ENCODE measurements at places on chromosomes 5 and 9.

GRCh38 chr9:1870915-1871314, 144.2 kb upstream of the SMARCA2 start:
- DNase-seq = no peak

- no peak for DNase-seq
These were observed 57.3 kb downstream of the DAPK1 start for GRCh38 chr9:87554976-87555375.

- DNase-seq = no peak
These were observed 93.0 kb upstream of the ANKRD55 start for GRCh38 chr5:56326116-56326515.

DNA sequence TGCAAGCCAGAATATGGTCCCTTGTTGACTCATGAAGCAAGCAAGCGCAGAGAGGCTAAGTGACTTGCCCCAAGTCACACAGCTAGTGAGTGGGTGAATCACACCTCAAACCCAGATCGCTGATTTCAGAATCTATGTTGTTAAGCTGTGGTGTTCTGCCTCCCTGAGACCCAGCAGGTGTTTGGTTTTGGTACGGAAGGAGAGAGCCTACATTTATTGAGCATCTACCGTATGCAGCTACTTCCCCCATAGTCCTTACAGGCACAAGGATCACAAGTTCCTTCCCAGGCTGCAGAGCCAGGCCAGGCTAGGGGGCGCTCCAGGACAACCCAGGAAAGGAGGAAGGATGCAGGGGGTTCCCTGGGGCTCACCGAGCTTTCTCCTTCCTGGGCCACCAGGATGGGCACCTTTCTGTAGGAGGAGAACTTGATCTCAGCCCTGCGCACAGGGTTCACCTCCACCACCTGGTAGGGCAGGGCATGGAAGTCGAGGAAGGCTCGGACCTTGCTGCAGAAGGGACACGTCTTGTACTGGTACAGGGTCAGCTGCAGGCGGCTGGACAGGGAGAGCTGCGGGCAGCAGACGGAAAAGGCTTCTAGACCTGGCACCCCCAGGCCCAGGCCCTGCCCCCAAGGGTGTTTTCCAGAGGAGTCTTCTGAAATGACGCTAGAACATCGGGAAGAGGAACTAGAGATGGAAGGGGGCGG, 2.5 kb downstream of the PTGES2 start:
- no peak for DNase-seq

DNA sequence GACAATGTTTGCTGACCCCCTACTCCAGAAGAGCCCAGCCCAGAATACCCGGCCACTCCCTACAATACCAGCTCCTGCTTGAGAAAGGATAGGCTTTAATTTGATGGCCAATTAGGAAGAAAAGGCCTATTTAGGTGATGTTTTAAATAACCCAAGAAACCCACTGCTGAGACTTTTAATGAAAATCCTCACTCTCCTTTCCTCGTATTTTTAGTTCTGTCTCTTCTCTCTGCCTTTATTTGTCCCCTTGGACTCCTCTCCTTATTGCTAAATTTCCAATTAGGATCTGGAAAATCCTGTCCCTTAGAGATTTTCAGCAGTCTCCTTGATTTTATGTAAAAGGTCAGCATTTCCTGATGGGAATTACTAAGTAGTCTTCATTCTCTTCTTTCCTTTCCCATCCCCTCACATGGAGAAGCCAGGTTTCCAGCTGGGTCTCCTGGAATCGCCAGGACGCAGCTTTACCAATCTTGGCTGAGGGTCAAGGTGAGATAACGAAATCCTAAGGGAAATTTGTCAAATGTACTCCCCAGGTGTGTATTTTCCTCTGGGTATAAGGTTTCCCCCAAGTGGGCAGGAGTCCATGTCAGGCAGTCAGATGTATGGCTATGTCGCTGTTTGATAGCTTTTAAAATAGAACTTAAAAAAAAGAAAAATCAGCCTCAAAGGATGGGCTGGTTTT, 11.7 kb downstream of the STC2 start:
- DNase-seq = no peak

GRCh38 chr9:7137040-7137439, 379.3 kb downstream of the KDM4C start:
- no peak for DNase-seq
